ENCODE measurements at places on chromosomes 7 and 10. TPM values are rescaled to one million over a fixed set of nuclear protein-coding genes. Genes with fewer than 3 reads are reported as not detected.

- no peak for DNase-seq
Observed at GRCh38 chr10:59771162-59771807, 18.0 kb upstream of the MRLN start.

IL15RA gene
- total RNA-seq = 3.6 TPM

NANOS1 gene
- 3.0 TPM for total RNA-seq

DNA sequence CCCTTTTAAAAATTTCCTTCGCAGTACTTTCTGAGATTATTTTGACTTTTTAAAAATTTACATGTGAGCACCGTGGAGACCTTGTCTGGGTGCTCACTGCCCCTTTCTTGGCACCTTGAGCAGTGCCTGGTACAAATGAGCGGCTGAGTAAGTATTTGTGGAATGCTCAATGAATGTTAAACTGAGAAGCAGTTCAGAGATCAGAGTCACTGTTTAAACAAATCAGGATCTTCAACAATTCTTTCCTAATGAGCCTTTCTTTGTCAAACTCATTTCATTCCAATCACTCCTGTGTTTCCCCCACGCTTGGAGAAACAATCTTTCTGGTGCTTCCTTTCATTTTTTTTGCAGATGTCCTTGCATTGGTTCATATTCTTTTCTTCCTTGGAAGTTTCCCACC is 611.3 kb upstream of the GALNT17 start:
- no peak for DNase-seq

CRTAC1 gene
- 3.2 TPM for total RNA-seq

DNA sequence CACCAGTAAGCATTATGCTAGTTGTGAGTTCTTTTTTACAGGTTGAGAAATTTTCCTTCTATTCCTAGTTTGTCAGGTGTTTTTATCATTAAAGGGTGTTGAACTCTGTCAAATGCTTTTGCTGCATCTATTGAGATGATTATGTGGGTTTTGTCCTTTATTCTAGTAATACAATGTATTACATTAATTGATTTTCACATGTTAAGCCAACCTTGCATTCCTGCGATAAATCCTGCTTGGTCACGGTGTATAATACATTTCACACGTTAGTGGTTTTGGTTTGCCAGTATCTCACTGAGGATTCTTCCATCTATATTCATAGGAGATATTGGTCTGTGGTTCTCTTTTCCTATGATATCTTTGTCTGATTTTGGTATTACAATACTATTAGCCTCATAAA is 136.0 kb downstream of the UBE2H start:
- no peak for DNase-seq

FOXI2 gene
- total RNA-seq = 0.20 TPM

DNA sequence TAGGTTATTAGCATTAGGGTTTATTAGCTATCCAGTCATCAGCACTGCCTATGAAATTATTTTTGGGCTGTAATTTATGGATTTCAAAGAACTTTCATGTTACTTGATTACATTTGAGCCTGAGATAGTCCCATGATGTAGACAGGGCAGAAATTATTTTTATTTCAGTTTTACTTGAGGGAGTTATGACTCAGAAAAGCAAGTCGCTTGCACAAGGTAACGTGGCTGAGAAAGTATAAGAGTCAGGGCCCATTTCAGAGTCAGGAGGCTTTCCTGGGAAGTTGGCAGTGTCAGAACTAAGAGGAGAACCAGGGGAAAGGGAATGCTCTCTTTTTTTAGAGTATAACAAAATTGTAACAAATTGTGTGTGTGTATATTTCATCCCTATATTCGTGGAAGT is 16.5 kb downstream of the GATA3 start:
- DNase-seq = no peak

DNA sequence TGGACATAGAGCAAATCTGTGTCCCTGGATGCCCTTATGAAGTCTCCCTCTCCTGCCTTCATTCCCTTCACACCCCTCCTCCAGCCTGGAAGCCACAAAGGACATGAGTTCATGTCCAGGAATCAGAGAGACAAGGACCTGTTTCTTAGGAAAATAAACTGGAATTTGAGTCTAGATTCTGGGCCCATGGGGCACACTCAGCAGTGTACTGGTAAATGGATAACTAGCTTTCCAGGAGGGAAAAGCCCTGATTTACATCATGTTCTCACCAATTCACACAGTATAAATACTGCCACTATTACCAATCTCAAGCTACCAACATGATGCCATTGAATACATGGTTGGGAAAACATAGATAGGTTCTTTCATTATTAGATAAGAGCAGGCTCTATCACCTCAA is 9.9 kb downstream of the FAM237B start:
- no peak for DNase-seq

PGAM1 gene
- 94.6 TPM for total RNA-seq

- no peak for DNase-seq
Observed at GRCh38 chr10:4813496-4813895, 12.5 kb upstream of the AKR1E2 start.

SFTPA1 gene
- total RNA-seq = not detected

DNA sequence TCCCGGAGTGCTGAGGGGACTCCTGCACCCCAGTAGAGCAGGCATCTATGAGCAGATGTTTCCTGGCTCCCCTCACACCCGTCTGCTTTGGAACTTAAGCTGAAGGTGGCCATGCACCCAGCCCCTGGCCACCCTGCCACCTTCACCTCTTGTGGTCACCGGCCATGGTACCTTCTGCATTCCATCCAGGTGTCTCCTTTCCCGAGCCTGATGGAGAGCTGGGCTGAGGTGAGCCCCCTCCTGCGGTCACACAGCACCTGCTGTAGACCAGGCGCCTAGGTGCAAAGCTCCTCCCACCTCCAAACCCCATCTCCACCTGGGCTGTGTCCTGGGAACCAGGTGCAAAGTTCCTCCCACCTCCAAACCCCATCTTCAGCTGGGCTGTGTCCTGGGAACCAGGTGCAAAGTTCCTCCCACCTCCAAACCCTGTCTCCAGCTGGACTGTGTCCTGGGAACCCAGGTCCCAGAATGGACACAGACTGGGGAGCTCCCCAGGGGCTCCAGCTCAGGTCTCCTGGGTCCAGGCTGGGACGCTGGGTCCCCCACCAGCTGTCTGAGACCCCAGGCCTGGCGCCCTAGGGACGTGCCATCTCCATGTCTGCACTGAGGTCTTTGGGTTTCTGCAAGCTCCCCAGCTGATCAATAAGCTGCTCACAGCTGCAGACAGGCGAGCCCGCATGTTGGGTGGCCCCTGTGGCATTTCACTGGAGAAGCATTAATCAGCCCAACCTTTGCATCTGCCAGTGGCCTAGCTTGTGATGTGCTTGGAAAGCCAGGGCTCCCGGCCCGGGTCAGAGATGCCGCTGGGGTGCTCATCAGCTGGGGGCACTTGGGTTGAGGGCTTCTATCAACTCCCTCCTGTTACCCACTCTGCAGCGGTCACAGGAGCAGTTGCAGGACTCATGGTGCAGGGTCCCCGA is 61.2 kb upstream of the INPP5A start:
- no peak for DNase-seq

- DNase-seq = no peak
Observed at GRCh38 chr7:10343108-10343507, 630.6 kb upstream of the PHF14 start.
